ENCODE measurements at places on chromosomes 2 and 18. TPM values are rescaled to one million over a fixed set of nuclear protein-coding genes. Genes with fewer than 3 reads are reported as not detected.

ITPRIPL1 gene
- 4.4 TPM for polyA plus RNA-seq

CHST10 gene
- 23.8 TPM for polyA plus RNA-seq

UGT1A1 gene
- polyA plus RNA-seq: 0.29 TPM

- no peak for DNase-seq
Measured at GRCh38 chr2:114368705-114369104, 73.7 kb upstream of the DPP10 start.

DNA sequence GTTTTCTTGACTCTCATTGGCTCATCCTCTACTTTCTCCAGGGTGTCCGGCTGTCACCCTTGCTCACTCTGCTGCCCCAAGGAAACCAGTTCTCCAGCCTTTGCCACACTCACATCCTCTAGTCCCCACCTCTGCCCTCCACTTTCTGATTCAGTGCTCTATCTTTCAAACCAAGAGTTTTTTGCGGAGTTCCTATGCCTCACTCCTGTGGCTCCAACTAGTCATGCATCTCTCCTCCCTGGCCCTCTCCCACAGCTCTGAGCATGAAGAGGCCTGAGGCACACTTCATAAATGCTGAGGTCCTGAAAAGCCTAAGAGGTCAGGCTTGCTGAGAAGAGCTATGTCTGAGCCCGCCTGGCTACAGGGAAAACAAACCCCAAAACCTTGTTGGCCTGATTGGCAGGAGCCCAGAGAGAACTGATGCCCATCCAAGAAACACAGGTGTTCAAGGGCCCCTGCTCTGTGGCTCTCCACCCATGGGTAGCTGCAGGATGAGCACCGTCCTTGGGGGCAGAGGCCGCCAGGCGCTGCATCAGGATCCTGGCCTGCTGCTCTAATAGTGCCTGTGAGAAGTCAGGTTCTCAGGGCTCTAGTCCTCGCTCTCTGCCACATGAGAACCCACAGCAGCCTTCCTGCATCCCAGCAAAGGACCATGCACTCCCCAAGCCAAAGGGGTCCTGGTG, 42.1 kb downstream of the HS1BP3 start:
- no peak for DNase-seq

- no peak for DNase-seq
Measured at GRCh38 chr2:59912042-59912441, 641.4 kb downstream of the BCL11A start.

- DNase-seq: no peak
Measured at GRCh38 chr2:63035169-63035568, 15.5 kb upstream of the OTX1 start.

GRCh38 chr2:112690853-112691401, 29.9 kb upstream of the NT5DC4 start:
- DNase-seq: no peak

- no peak for DNase-seq
Measured at GRCh38 chr2:112980537-112980936, 2.7 kb downstream of the IL36G start.
